ENCODE measurements at places on chromosomes 13 and 19.

DNA sequence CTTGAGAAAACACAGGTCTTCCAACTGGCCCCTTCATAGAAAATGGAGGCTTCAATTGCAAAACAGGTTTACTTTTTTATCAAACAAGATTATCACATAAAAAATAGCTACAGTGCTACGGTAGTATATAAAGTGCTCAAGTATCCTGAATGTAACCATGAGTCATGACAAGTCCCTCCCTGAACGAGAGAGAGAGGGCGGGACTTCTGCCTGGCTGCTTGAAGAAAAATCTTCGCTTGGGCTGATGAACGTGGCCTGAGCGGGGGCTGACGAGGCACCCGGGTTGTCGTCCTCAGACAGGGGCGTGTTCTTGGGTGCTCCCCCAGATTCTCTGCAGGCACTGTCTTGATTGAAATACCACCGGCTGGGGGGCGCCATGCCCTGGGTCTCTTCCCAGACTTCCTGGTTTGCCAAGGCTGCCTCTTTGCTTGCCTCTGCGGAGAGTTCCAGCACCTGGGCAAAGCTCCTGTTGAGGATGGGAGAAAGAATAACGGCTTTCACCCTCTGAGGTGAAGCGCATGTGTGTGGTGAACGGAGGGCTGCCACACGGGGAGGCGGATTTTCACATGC is 23.2 kb upstream of the CPAMD8 start:
- peak; percentile 11 for DNase-seq

DNA sequence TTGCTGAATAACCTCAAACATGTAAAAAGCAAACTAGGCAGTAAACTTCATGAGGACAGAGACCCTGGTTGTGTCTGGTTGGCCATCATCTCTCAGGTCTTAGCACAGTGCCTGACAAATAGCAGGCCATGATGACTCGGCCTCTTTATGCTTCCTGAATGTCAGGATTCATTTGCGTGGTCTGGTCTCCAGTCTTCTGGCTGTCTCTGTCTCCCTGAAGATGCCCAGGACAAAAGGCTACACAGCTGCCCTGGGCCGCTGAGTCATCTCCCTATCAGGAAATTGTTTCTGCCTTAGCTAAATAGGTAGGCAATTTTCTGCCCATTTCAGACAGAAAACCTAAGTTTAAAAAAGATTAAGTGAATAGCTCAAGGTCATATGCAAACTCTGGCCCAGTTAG is 84.1 kb upstream of the FNDC3A start:
- DNase-seq: peak; percentile 47

DNA sequence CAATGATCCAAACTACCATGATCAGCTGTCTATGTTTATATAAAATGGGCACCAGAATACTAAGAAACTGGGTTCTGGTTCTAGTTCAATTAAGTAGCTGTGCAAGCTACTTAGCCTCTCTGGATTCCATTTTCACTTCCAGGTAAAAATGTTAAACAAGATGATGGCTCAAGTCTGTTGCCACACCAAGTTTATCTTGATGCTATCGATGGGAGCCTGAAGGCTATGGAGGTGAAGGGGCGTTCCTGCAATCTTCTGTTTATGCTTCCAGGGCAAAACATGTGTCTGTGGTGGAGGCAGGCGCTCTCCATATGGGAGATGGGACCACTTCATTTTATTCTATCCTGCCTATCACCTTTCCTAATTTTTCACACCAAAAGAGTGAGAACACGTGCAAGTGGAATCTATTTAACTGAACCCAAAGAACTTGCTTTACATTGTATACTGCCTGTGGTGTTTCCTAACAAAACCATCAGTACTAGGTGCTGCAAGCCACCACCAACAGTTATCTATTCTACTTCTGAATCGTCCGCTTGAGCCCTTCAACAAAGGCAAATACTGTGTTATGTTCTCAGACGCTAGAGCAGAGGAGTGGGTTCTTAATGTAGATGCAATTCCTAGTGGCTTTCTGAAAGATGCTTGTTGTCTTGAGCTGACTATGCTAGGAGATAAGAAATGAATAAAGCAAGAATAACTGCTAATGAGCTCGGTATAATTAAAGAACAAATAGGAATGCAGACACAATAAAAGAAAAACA is 70.9 kb downstream of the DOCK9 start:
- no peak for DNase-seq

DNA sequence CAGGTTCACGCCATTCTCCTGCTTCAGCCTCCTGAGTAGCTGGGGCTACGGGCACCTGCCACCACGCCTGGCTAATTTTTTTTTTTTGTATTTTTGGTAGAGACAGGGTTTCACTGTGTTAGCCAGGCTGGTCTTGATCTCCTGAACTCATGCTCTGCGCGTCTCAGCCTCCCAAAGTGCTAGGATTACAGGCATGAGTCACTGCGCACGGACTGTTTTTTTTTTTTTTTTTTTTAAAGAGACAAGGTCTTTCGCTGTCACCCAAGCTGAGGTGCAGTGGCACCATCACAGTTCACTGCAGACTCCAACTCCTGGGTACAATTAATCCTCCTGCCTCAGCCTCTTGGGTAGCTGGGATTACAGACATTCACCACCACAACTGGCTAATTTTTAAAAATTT is 8.2 kb upstream of the ADAMTS10 start:
- DNase-seq: no peak

DNA sequence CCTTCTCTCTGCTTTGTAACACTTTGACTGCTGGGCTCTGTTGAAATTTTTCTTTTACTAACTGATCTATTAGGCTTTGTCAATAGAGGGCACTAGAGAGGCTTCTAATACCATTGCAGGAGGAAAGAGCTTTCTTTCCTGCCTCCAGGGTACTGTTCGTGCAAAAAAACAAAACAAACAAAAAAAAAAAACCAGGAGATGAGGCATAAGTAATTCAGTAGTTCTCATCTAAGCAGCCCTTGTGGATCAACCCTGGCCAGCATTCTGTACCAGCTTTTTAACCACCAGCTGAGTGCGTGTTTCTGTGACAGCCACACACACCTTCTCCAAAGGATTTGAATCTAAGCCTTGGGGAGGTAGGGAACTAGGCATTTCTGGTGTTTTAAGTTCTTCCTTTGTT is 1707.6 kb upstream of the SLC10A2 start:
- peak; percentile 76 for DNase-seq

DNA sequence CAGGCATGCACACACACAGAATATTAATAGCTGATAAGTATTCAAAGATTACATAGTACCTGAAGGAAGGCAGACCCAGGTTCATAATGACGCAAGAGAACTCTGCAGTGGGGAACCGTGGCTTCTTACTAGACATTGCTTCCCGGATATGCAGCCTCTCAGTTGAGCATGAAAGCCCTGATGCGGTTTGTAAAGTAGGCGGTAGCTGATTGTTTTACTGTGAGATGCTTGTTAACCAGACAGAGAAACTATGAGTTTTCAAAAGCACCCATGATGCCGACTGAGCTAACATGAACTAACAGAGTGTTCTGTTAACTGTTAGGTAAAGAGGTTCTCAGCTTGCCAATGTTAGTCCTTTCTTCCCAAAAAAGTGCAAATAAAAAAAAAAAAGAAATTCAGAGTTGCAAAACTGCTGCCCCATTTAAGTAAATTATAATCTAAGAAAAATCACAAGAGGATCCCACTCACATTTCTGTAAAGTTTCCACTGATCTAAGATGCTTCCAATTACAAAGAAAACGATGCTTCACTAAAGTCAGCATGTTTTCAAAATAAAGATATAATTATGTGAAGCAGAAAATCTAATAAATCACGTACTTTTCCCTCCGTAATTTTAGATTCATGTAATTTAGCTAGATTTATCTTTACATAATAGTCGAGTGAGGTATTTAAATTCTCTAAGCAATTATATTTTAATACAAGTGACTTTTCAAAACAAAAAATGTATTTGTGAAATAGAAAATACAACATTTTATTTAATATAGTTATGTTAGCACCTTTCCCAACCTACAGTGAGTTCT is 2.2 kb downstream of the FLT1 start:
- peak; percentile 11 for DNase-seq

- no peak for DNase-seq
These were observed 469.5 kb upstream of the TSHZ3 start for GRCh38 chr19:31818798-31819105.

- DNase-seq: no peak
These were observed 194.7 kb downstream of the URI1 start for GRCh38 chr19:30136611-30137195.

- no peak for DNase-seq
These were observed 14.0 kb downstream of the FRY start for GRCh38 chr13:32045537-32045936.

GRCh38 chr19:46225558-46226004 is 4.0 kb upstream of the IGFL1 start:
- DNase-seq: no peak

DNA sequence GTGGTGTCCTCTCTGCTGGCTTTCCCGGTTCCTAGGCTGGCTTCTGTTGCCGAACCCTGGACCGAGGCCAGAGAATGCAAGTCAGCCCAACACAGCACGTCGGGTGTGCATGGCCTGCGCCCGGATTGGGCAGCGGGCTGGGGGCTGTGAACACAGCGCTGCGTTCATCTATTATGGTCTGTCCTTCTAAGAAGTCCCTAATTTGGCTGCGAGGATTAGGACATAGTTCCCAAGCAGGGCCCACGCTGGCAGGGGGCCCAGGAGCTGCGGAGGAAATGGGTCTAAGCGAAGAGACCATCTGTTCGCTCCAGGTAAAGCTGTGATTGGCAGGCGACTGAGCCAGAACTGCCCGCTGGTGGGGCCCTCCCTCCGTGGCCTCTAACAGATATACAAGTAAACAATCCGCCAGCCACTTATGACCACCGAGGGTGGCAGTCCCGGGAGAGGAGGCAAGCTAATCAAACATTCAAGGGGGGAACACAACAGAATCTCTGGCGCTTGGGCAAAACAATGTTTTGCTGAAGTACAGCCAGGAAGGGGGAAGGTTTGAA is 6.0 kb downstream of the SYCE2 start:
- DNase-seq: no peak

DNA sequence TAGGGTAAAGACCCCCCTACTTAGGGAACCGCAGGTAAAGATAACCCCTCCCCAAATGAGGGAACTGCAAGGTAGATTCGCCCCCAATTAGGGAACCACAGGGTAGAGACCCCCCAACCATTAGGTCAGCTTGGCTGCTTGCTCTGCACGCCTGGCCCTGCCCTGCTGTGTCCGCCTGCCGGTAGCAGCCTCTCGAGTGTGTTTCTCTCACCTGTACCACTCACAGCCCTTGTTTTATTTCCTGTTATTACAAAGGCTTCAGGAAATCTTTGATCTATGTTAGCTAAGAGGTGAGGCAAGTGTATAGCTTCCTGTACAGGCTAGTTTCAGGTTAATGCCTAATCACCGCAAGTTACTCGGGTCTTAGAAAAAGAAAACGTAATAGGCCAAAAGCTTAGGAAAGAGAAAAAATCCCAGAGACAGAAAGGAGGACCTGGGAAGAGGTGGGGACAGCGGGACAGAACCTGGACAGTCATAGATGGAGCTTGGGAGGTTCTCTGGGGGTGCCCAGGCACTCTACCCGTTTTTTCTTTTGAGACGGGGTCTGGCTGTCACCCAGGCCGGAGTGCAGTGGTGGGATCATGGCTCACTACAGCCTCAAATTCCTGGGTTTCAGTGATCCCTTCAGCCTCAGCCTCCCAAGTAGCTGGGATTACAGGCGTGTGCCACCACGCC is 23.1 kb upstream of the EIF3G start:
- no peak for DNase-seq

- DNase-seq: peak; percentile 26
These were observed 1.3 kb downstream of the ZNF780A start for GRCh38 chr19:40089462-40089861.

DNA sequence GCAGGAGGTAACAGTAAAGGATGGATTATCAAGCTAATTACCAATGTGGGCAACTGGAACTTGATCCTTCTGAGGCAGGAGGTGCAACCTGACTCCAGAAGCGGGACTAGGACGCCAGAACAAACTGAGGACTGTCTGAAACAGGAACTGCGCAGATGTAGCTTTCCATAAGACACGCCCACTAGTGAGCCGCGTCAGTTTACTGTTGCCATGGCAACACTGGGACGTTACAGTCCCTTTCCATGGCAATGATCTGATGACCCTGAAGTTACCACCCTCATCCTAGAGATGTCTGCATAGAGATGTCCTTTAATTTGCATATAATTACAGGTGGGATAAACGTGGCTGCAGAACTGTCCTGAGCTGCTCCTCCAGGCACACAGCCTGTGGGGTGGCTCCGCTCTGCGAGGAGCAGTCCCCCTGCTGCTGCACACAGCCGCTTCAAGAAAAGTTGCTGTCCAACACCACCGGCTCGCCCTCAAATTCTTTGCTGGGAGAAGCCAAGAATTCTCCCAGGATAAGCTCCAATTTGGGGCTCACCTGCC is 816.6 kb downstream of the UQCRFS1 start:
- no peak for DNase-seq

DNA sequence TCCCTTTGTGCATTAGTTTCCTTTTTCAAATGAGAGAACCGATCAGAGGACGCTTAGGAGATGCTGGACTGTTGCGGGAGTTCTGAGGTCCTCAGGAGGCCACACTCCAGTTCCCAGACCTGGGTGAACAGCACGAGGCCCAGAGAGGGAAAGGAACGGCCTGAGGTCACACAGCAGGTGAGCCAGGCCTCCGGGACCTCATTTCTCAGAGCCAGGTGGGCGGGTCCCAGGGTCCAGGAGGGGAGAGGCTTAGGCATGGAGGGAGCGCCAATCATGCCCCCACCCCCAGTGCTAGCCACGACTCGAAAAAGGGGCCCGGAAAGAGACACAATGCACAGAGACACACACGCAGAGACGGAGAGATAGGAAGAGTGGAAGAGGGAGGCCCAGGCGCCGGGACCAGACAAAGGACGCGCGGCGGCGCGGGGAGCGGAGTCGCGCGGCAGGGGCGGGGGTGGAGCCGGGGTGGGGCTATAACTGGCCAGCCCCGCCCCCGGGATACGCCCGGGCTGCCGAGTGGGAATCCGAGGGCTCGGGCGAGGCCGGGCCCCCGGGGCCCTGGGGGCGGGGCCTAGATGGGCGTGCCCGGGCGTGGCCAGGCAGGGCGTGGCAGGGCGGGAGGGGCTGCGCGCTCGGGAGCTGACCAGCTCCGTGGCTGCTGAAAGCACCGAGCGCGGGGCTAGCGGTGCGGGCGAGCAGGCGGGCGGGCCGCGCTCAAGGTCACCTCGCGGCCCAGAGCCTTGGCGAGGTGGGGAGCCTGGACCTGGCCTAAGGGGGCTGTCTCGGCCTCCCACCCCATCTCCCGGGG is 1.6 kb downstream of the ELAVL3 start:
- DNase-seq: no peak

GRCh38 chr19:5956728-5957127 is 21.2 kb downstream of the RANBP3 start:
- DNase-seq: no peak

DNA sequence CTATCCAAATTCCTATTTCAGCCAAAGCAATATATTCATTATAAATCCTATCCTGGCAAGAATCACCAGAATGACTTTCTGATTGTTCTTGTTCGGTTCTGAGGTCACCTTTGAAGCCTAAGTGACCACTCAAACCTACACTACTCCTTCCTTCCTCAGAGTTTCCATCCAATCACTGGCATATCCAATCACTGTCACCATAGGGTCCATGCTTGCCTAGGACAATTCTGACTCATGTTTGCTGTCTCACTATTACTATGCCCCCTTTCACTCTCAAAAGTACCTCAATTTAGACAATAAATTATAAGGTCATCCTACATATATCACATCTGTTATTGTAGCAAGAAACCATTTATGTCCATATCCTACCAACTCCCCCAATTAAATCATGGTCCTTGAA is 58.9 kb downstream of the UBL3 start:
- no peak for DNase-seq
